Aorta (tissue), 5 donors: ENCODE measurements at places on chromosomes 5 and 9. TPM values are rescaled to one million over a fixed set of nuclear protein-coding genes. Genes with fewer than 3 reads are reported as not detected.

- peak; percentile 45 for DNase-seq
Measured at GRCh38 chr5:677131-678101, 15.7 kb downstream of the TPPP start.

- DNase-seq = no peak
Measured at GRCh38 chr5:176362233-176362490, 598 bp upstream of the KIAA1191 start.

DNA sequence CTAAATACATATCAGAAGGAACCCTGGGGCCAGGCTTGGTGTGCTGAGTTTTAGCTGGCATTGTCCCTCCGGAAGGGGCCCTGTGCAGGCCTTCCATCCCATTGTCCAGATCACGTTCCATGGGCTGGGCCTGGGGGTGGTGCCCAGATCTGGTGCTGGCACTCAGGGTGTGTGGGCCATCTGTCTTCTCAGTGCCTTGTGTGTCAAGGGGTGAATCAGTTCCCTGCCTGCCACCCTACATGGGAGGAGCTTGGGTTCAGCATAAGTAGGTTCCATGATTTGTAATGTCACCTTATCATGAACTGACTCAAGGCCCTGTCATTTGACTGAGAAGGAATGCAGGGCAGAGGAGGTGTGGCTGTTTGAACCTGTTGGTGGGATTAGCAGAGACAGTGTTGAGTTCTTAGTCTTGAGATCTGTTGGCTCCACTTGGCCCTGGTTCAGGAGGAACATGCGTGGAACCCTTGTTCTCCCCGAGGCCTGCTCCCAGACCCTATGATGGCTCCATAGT is 176.8 kb downstream of the MACROH2A1 start:
- peak; percentile 17 for DNase-seq

DNA sequence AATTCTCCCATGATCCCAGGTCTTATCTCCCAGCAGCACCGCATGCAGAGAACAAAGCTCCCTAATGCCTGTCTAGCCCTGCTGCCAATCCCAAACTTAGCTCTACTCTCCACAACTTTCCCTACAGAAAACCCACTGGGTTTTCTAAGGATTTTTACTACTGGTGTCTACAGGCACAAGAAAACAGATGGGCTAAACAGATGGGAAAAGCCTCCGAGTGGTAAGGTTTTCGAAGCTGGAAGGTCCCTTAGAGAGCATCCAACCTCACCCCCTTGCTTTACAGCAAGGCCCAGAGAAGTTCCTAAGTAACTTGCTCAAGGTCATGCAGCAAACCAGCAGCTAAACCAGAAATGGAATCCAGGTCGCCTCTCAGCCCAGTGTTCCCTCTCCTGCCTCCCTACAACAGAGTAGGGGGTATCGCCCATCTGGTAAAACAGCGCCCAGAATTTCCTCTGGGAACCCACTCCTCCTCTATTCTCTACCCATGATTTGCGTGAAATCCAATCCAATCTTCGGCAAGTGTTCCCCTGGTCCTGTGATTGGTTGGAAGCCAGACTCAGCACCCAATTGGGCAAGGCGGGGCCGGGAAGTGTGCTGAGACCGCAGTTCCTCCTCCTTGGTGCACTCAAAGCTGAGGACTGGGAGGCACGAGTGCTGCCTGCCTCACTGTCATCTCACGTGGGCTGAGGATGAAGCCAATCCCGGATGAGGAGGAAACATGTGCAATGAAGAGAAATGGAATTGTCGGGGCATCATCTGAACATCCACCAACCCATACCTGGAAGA is 20.8 kb downstream of the CPLX2 start:
- DNase-seq = no peak

DNA sequence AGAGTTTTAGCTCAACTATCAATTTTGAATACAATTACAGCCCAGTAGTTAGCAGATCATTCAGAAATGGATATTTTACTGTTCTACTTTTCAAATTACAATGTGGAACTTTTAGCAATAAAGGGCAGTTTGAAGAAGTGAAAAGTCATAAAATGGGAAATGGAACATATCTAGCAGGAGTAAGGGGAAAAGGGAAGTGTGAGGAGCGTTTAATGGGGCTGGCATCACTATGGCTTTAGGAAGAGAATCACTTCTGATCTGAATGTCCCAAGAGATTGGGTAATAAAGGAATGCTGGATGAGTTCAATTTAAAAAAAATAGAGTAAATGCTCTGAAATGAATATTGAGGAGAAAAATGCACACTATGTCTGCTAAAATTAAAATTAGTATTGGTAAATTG is 77.4 kb downstream of the ATPSCKMT start:
- DNase-seq = no peak

DNA sequence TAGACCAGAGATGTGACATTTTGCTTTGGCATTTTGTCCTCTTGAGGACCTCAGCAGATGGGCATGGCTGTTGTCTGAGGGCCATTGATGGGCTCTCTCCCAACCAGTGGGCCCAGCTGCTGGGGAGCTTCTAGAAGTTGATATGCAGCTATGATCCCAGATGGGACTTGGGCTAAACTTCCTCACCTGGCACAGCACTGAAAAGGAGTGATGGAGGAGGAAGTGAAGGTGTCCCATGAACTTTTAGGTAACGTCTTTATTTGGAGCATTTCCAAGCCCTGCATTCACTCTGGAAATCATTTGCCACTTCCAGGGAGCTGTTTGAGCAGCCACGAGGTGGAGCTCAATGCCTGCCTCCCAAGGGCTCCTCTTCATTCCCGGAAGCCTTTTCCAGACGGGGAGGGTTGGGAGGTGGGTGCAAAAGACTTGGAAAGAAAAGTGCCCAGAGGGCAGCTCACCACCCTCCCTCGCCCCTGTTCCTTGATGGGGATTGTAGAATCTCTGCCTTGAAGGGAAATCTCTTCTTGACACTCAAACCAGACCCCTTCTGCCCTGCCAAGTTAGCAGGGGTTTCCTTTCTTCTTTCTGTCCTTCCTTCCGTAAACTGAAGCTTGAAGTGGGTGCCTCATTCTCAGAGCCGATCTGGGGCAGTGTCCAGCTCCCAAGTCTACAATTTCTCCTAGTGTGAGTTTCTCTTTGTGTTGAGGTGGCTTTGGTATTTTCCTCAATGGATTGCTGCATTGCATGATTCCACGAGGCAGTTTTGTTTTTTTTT is 18.1 kb upstream of the NEUROG1 start:
- no peak for DNase-seq

DNA sequence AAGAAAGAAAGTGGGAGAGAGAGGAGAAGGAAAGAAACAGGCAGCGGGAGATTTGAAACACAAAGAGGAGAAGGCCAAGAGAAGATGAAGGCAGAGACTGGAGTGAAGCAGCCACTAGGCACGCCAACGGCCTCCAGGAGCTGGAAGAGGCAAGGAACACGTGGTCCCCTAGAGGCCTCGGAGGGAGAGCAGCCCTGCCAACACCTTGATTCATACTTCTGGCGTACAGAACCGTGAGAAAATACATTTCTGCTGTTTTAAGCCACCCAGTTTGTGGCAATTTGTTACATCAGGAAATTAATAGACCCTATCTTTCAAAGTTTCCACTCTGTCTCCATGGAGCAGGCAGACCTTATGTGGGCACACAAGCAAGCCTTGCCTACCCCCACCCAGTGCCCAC is 133.4 kb downstream of the ACTL7B start:
- peak; percentile 56 for DNase-seq

DNA sequence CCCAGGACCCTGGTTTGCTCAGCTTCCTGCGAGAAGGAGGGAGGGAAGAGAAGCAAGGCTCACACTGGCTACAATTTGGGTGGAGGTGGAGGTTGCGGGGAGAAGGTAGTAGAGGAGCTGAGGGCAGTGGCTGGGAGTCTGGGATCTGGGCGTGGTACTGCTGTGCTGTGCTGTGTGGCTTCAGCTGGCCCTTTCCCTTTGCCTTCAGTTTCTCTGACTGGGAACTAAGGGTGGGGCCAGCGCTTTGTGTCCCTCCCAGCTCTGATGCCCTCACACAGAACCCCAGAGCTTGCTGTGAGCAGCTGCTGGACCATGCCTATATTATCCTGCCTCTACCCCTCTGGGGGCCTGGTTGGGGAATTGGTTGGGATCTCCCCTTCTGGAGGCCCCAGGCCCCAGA is 60.9 kb downstream of the RGS3 start:
- peak; percentile 59 for DNase-seq

- DNase-seq = no peak
Measured at GRCh38 chr5:120767178-120767820, 303.2 kb downstream of the PRR16 start.

DNA sequence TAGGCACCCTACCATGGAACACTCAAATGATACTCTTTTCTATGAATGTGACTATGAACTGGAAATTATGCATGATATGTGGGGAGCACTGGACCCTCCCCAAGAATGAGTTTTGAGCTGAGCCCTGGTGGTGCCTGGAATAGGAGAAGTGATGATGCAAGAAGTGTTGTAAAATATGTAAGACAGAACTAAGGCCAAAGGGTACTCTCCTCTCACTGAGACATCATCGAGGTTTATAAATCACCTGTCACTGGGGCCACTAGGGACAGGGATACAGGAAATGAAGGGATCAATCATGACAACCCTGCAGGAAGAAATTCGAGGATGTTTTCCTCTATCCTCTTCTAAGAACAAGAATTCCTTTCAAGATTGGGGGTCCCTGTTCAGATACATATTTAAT is 45.4 kb downstream of the PCSK1 start:
- DNase-seq = no peak

- DNase-seq = no peak
Measured at GRCh38 chr5:135208555-135208902, 174.5 kb upstream of the PITX1 start.

GRCh38 chr9:37030611-37030939 is 3.5 kb downstream of the PAX5 start:
- DNase-seq = no peak

- no peak for DNase-seq
Measured at GRCh38 chr5:111618623-111619271, 106.4 kb upstream of the STARD4 start.

GRCh38 chr9:17750269-17750668 is 171.4 kb downstream of the SH3GL2 start:
- DNase-seq = no peak

DNA sequence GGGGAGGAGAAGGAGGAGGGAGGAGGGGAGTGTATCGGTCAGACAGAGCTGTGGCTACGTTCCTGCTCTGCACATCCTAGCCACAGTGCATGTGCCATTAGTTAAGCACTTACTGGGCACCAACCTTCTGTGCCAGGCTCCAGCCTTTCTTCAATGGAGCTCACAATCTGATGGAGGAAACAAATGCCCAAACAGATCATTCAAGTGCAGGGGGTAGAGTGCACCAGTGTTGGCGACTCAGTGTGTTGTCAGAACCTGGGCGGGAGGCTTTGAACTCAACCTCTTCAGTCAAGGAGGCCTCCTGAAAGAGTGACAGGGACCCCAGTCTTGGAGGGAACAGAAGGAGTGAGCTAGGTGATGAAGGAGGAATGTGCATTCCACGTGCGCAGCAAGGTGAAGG is 51.9 kb upstream of the SHB start:
- no peak for DNase-seq

GRCh38 chr9:136133191-136133958 is 14.7 kb upstream of the TMEM250 start:
- DNase-seq = no peak

DNA sequence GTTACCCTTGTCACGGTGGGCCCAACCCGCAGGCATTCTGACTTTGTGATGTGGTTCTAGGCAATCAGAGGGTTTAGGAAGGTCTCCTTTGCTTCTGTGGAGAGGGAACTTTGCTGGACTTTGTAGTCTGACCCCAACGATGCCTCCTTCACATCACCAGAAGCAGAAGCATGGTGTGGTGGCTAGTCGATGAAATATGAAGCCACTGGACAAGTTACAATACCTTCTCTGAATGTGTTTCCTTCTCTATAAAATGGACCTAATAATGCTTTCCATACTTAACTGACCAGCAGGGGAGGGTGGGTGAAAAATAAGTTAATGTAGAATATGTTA is 607 bp downstream of the SPEF2 start:
- DNase-seq = no peak

- no peak for DNase-seq
Measured at GRCh38 chr9:37923796-37924427, 20.0 kb upstream of the SLC25A51 start.

GRCh38 chr5:142114687-142115086 is 6.1 kb downstream of the NDFIP1 start:
- DNase-seq = no peak

- DNase-seq = no peak
Measured at GRCh38 chr5:55402199-55402598, 94.4 kb downstream of the MTREX start.

DNA sequence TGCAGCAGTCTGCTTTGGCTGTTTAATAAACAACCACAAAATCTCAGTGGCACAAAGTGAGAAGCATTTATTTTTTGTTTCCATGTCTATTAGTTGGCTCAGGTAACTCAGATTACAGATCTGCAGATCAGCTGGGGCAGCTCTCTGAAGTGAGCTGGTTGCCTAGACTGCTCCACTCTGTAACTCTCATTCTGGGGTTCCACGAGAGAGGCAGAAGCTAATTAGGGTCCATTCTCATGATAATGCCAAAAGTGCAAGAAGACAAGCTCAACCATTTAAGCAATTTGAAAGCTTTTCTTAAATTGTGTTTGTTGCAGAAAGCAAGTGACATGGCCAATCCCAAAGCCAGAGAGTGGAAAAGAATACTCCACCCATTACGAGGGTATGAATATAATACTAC is 13.2 kb downstream of the MEIKIN start:
- DNase-seq = no peak

- no peak for DNase-seq
Measured at GRCh38 chr5:177310332-177310731, 1.4 kb downstream of the MXD3 start.

GRCh38 chr9:125233678-125234077 is 7.5 kb downstream of the HSPA5 start:
- no peak for DNase-seq

DNA sequence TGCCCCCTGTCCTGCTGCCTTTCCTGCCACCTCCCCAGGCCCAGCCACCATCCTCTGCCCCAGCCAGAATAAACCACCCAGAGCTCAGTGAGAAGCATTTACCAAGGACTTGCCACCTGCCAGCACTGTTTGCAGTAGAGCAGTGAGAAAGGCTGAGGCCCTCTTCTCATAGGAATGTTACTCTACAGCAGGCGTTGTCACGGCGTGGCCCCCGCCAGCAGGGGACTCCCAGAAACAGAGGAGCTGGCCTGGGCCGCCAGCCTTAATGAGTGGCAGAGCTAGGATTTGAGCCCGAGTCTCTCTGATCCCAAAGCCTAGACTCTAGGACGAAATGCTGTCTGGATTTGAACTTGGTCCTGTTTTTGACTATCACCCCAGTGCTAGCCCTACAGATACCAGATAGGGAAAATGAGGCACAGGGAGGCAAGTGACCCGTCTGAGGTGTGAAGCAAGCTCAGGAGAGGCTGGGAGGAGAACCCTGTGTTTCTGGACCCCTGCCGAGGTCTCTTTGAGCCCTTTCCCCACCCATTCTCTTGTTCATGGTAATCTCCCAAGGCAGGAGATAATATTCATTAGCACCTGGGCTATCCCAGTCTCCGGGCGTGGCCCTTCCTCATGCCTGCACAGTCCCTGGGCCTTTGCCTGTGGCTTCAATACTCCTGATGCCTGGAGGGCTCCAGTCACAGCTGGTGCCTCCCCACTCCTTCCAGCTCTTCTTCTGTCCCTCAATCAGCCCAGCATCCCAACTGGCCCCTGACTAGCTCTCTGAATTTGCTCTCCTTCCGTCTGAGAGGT is 30.7 kb downstream of the HRH2 start:
- peak; percentile 62 for DNase-seq

Gene CTXN3
- total RNA-seq = not detected

Gene CDHR2
- not detected for total RNA-seq

Gene PPP3R2
- not detected for total RNA-seq

Gene KCNN2
- 0.32 TPM for total RNA-seq

Gene PCDHB14
- 7.5 TPM for total RNA-seq

Gene BTNL8
- 0.29 TPM for total RNA-seq

Gene STK32A
- total RNA-seq = 14.5 TPM

Gene IFNA21
- not detected for total RNA-seq

Gene ZFP62
- total RNA-seq = 20.2 TPM

Gene ORM2
- total RNA-seq = not detected

Gene SPINK7
- not detected for total RNA-seq

Gene ALDH1A1
- total RNA-seq = 107 TPM
